Right kidney (tissue), 9 donors: ENCODE measurements at places on chromosomes 2 and 18.

- no peak for DNase-seq
Measured at GRCh38 chr2:225895126-225895525, 495.6 kb downstream of the NYAP2 start.

- DNase-seq = no peak
Measured at GRCh38 chr2:102226171-102226570, 39.3 kb downstream of the IL1RL2 start.

- no peak for DNase-seq
Measured at GRCh38 chr2:11676640-11677039, 6.6 kb upstream of the NTSR2 start.

DNA sequence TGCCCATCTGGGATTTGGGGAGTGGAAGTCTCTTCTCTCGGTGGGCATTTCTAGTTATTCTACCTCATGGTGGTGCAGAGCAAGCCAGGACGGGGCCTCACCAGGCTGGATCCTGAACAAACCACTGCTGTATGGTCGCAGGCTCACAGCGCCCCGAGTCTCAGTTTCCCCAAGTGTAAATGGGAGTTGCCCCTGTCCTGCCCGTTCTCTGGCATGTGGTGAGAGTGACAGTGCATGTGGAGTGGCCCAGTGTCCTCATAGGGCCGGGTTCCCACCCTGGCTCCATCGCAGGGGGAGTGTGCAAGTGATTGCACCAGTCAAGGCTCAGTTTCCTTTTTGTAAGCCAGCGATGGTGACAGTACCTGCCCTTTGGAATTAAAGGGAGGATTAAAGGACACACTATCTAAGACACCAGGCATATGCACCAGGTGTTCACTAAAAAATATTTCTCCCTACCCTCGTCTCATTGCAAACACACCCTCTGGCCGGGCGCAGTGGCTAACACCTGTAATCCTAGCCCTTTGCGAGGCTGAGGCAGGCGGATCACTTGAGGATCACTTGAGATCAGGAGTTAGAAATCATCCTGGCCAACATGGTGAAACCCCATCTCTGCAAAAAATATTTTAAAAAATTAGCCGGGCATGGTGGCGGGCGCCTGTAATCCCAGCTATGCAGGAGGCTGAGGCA is 173.3 kb upstream of the MYCN start:
- DNase-seq = no peak

DNA sequence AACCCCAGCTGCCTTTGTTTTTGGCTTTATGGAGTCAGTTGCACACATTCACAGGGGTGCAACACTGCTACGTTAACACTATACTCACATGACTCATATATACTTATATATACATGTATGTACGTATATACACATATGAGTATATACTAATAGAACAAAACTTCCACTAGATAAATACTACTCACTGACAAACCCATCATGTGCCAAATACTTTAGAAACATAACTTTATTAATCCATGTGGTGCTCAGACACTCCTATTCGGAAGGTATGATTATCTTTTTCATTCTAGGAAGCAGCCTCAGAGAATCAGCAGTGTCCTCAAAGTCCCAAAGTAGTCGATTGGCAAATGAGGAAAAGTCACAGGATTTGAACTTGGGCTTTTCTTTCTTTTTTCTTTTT is 7.9 kb downstream of the PMAIP1 start:
- DNase-seq = no peak

DNA sequence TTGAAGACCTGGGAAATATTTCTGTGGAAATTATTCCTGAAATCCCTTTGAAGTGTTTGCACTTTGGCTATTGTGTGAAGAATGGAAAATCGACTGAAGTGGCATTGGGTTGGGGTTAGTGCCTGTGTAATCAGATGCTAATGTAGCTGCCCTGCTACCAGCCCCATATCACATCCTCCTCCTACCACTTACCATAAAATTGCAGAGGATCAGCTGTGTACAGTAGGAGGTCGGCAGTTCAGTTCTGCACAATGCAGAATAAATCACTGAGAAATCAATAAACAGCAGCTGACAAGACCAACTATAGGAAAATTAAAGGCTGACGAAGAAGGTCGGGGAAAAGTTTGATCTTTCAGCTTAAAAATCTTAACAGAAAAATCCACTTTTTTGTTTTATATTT is 440.9 kb downstream of the PTPRM start:
- DNase-seq = no peak

GRCh38 chr2:45173513-45173912 is 164.3 kb upstream of the SIX2 start:
- no peak for DNase-seq

DNA sequence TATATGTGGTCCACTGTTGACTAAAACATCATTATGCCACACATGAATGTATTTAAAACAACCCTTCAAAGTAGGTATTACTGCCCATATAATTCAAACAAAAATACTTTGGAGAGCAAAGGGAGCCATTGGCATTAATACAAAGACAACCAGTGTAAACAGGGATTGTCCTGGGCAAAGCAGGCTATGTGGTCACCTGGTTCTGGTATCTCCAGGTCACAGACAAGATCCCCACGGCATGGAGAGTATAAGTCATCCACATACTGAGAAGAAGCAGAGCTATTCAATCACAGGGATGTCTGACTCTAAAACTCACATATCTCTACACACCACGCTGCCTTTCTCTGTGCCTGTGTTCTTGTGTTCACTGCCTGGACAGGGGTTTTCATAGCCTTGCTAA is 81.4 kb upstream of the BZW1 start:
- DNase-seq = no peak

DNA sequence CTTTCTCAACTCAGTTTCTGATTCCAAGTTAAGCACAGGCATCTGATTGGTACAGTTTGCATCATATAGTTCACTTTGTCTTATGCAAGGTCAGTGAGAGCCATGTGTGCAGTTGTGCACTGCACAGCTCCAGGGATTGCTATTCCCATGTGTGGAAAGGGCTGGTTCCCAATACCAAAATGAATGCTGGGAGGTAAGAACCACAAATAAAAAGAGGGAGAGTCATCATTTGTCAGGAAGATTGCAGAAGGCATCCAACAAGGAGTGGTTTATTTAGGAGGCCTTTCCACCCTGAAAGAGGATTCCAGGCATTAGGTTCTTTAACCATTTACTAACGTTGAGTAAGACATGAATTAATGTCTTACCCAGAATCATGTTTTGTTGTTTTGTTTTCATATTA is 141.2 kb upstream of the ST6GAL2 start:
- DNase-seq = no peak

DNA sequence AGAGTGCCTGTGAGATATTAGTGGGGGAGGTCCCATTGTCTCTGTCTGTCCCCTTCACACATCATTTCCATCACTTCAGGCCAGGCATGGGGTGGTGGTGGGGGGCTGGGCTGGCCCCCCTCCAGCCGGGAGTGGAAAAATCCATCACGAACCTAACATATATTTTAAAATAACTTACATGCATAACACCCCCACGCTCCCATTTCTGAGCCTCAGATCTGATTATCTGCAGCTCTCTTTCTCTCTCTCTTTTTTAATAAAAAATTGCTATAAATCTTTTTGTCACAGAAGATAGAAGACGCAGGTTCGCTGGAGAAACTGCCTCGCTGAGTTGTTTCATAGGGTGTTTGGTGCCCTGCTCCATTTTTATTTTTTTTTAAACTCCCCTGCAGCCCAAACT is 159.8 kb downstream of the CELF4 start:
- DNase-seq = no peak

DNA sequence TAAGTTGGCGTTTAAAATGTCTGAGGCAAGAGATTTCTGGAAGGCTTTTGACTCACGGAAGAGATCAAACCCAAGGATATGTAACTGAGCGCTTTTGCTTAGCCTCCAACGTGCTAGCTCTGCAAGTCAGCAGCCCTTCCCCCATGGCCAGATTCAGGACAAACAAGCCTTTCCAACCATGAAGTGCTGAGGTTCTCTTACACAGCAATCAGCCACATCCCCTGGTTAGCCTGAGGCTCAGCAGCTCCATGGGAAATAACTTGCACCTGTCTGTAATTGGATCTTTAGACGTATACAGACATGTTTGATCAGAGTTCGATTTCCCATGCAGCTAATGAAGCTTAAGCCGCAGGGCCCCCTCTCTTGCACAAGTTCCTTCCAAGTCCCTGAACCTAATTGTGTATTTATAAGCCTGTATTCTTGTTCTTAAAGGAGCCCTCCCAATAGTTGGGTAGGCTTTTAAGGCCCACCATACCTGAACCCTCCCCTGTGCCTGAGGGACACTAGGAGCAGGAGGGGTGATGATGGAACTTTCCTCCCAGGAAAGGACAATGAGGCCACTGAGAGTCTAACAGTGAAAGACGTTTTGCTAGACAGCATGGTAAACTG is 2.1 kb upstream of the TMEM131 start:
- no peak for DNase-seq

- DNase-seq = no peak
Measured at GRCh38 chr2:142881619-142882018, 4.2 kb downstream of the KYNU start.

- DNase-seq = no peak
Measured at GRCh38 chr2:217262911-217263310, 403.0 kb upstream of the TNP1 start.

- DNase-seq = no peak
Measured at GRCh38 chr2:26752656-26753055, 11.4 kb upstream of the SLC35F6 start.

GRCh38 chr2:16481351-16481750 is 184.3 kb downstream of the CYRIA start:
- no peak for DNase-seq

GRCh38 chr18:74892066-74892627 is 294.5 kb downstream of the ZNF407 start:
- DNase-seq = no peak

DNA sequence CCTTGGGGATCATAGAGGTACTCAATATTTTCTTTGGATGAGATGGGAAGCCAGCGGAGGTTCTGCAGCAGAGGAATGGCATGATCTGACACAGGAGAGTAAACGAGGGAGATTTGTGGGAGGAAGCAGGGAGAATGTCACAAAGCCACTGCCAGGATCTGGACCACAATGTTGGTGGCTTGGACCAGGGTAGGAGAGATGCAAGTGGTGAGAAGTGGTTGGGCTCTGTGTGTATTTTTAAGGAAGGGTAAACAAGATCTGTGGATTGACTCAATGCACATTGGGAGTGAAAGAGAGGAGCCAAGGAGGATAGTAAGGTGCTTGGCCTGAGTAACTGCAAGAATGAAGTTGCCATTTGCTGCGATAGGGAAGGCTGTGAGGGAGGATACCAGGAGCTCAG is 10.5 kb upstream of the SMIM21 start:
- DNase-seq = no peak

DNA sequence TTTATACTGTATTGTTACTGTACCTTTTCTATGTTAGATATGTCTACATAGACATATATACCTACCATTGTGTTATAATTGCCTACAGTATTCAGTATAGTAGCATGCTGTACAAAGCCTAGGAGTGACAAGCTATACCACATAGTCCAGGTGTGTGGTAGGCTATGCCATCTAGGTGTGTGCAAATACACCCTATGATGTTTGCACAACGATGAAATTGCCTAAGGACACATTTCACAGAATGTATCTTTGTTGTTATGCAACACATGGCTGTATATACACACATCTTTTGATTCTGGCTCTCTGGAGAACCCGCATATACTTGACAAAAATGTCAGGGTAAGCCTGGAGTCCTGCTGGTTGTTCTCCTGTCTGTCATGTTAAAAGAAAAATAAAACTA is 85.1 kb downstream of the BCL2L11 start:
- DNase-seq = no peak

DNA sequence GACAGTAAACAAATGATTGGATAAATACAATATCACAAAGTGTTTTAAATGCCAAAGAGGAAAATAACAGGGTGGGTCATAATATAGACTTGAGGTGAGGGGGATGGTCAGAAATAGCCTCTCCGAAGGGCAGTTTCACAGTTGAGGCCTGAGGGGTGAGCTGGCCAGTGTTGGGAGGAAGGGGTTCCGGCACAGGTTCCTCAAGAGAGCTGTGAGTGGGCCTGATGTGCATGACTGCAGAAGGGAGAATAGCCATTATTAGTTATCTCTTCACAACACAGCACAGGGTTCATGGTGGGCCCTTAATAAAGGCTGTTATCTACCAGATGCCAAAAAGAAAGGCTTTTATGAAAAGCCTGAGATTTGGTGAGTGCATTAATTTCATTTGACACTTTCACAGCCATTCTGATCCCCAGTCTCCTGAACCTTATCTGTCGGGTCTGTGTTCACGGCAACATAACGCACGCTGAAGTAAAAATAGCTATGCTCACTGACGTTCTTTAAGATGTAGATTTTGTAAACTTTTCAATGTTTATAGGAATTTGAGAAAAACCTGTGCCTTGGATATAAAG is 39.6 kb downstream of the POLR1A start:
- DNase-seq = no peak

DNA sequence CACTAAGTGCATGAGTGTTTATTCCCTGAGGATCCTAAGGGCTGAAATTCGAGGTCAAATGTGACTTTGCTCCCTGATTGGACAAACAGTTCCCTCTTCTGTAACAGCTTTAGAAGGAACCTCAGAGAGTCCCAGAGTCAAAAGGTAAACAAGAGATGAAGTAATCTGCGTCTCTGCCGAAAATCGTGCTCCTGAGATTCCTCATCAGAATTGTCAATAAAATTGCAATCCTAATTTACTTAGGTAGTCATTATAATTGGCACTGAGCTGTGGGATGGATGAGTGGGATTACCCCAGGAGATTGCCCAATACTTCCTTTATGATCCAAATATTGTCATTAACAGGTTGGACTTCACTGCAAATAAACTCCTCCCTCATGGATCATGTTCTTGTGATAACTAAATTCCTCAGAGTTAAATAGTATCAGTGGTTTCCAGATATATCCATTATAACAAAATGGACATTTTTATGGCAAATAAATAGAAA is 907 bp upstream of the SUCLG1 start:
- no peak for DNase-seq

DNA sequence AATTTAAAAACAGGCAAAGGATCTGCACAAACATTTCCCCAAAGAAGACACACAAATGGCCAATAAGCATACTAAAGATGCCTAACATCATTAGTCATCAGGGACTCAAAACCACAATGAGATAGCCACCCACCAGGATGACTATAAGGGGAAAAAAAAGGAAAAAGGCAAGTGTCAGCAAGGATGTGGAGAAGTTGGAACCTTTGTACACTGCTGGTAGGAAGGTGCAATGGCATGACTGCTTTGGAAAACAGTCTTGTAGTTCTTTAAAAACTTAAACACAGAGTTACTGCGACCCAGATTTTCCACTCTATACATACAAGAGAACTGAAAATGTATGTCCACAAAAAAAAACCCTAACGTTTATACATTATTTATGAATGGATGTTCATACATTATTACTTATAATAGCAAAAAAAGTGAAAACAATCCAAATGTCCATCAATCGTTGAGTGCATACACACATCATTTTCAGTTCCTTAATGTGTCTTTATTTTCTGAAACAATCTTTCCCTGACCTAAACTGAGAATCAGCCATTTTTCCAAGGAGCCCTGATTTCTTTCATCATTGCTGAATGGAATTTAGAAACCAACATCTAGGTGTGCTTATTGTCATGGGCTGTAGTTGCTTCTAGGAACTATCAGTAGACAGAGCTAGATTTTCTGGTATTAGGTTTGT is 64.7 kb upstream of the TLK1 start:
- no peak for DNase-seq

- no peak for DNase-seq
Measured at GRCh38 chr2:112032689-112033465, 22.2 kb upstream of the TMEM87B start.
